ENCODE measurements at places on chromosomes 12 and 14. TPM values are rescaled to one million over a fixed set of nuclear protein-coding genes. Genes with fewer than 3 reads are reported as not detected.

Gene TIMELESS
- total RNA-seq: 6.8 TPM

Gene PLEKHH1
- 7.4 TPM for total RNA-seq

Gene SYNDIG1L
- 0.32 TPM for total RNA-seq

- no peak for DNase-seq
These were observed 238.1 kb downstream of the APAF1 start for GRCh38 chr12:98883231-98883630.

DNA sequence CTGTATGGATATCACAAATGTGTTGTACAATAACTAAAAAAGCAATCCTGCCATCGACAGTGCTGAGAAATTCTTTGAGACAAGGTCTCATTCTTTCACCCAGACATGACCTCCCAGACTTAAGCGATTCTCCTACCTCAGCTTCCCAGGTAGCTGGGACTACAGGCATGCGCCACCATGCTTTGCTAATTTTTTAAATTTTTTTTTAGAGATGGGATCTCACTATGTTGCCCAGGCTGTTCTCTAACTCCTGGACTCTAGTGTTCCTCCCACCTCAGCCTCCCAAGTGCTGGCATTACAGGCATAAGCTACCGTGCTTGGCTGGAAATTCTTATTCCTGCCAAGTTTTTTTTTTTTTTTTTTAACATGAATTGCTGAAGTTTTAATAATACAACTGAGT lies 16.5 kb upstream of the NOXRED1 start:
- no peak for DNase-seq

All from omental fat pad (tissue), 4 donors.